ENCODE measurements at places on chromosomes 12 and 14.

GRCh38 chr14:73342670-73343069, 105.4 kb downstream of the PAPLN start:
- DNase-seq = no peak

DNA sequence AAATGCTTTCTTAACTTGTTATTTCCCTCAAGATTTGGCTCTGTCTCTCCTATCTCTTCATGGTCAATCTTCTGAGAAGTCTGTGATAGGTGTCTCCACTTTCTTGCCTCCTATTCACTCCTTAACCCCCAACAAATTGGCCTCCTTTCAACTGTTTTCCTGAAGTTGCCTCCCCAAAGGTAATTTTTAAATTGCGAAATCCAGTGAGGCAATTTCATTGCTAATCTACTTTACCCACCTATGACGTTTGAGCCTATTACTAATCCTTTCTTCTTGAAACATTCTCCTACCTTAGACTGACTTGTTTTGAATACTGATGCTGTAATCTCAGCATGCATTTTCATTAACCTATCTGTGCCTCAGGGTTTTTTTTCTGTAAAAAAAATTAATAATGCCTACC, 6.0 kb upstream of the KCNH5 start:
- DNase-seq = no peak

DNA sequence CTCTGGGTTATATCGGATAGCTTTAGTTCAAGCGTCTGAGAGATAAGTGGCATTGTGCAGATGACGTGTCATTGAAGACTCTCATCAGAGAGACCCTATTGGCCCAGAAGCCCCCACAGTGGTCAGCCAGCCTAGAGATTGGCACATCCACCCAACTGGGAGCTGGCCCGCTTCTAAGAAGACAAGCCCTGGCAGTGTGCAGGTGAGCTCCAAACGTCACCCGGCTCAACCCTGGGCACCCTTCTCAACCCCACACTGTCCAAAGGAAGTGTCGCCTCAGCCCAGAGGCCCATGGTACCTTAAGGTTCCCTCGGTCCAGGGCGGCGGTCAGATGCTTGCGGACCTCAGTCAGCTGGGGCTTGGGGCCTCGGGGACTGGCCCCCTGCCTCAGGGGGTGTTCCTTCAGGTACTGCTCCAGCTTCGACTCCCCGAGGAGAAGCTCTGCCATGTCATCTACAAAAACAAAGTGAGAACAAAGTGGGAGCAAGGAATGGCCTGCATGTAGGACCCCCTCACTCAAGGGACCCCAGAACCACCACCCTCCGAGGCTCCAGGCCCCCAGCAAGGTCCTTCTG, 30.3 kb downstream of the TTC7B start:
- no peak for DNase-seq

DNA sequence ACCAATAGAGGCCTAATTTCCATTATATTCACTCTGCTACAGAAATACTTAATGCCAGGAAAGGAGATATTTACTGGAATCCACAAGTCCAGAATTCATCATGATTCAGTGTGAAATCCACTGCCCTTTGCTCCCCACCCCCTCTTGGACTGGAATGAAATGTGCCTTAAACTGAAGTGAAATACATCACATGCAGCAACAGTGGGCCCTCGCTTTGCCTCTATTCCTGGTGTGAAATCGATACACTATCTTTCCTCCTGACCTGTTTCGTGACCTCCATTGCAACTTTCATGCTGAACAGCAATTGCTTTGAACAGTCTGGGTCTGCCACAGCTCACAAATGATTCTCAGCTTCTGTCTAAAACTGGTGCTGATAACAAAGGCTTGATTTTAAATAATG, 100.6 kb downstream of the NPAS3 start:
- no peak for DNase-seq

DNA sequence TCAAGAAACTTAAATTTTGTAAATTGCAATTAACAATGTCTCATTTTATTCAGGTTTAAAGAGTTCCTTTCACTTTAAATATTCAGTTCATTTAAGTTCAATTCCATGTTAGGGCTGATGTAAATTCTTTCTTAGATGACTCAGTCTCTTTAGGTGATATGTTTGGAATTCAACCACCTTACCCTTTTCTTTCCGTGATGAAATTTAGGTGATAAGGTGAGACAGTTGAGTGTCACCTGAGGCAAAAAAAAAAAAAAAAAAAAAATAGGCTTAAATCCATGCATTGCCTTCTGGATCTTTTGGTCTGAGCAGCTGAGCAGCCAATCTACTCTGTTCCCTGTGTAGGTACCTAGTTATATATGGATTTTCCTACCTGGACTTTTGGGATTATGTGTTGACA, 299.5 kb downstream of the DAD1 start:
- DNase-seq = no peak

All from CD8-positive, alpha-beta T cell (primary cell).